Pons (tissue), 1 donor: ENCODE measurements at places on chromosomes 13 and 19.

- no peak for DNase-seq
Measured at GRCh38 chr19:2883686-2884439, 16.7 kb downstream of the ZNF556 start.

GRCh38 chr19:51434456-51434855, 17.0 kb upstream of the SIGLEC10 start:
- DNase-seq: no peak

DNA sequence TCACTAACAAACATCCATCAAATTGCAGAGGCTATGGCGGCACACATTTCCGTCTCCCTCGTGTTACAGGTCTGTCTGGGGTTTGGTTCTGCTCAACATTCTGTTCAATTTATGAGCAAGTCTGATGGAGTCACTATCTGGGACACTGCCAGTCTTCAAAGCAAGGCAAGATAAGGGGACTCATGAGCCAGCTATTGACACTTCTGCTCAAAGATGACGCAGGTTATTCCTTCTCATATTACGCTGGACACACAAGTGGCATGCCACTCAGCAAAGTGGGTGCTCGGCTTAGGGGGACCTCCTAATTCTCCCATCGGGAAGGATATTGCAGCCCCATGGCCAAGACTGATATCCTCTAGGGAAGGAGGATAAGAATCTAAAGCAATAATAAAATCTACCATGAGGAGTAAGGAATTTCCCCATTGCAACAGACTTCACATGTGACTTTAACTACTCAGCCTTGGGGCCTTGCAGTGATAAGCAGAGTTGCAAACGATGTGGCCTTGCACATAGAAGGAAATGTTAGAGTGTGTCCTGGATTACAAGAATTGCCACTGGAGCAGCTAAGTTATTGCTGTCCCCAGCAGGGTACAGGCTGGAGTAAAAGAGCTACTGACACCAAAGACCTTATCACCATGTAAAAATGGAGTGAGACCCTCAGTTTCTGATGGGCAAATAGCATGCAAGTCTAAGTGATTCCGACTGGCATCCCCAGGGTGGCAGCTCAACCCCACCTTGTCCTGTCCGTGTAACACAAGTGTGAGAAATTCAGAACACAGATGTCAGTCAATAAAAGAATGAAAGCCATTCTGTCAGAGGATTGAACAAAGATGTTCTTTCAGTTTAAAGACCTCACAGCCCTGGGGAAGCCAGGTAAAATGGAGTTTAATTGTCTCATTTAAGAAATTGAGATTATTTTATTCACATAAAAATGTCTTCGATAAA, 306.1 kb downstream of the IRS2 start:
- DNase-seq: no peak

- DNase-seq: peak; percentile 38
Measured at GRCh38 chr13:97250560-97250959, 28.4 kb downstream of the MBNL2 start.

DNA sequence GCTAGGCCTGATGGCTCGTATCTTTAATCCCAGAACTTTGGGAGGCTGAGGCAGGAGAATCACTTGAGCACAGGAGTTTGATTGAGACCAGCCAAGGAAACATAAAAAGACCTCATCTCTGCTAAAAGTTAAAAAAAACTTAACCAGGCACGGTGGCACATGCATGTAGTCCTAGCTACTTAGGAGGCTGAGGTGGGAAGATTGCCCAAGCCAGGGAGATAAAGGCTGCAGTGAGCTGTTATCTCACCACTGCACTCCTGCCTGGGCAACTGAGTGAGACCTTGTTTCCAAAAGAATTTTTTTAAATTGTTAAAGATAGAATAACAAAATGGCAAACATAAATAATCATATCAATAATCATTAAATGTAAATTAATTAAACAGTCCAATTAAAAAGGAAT, 365.8 kb downstream of the MTUS2 start:
- DNase-seq: no peak

DNA sequence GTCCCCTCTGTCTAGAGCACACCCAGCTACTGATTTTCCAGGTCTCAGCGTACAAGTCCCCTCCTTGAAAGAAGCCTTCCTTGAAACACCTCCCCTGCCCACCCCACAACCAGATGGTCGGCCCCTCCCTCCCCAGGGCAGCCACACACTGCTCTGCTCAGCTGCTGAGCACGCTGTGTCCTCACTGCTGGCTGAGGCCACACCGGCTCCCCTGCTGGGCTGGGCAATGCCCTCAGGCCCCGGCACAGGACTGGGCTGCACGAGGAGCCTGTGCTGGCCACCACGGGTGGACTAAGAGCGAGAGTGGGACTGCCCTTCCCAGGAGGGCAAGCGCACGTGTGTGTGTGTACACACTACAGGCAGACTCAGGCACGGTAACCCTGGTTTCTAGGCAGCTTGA, 11.8 kb upstream of the RSPH6A start:
- DNase-seq: no peak

GRCh38 chr19:35519291-35519690, 5.8 kb upstream of the DMKN start:
- DNase-seq: no peak

DNA sequence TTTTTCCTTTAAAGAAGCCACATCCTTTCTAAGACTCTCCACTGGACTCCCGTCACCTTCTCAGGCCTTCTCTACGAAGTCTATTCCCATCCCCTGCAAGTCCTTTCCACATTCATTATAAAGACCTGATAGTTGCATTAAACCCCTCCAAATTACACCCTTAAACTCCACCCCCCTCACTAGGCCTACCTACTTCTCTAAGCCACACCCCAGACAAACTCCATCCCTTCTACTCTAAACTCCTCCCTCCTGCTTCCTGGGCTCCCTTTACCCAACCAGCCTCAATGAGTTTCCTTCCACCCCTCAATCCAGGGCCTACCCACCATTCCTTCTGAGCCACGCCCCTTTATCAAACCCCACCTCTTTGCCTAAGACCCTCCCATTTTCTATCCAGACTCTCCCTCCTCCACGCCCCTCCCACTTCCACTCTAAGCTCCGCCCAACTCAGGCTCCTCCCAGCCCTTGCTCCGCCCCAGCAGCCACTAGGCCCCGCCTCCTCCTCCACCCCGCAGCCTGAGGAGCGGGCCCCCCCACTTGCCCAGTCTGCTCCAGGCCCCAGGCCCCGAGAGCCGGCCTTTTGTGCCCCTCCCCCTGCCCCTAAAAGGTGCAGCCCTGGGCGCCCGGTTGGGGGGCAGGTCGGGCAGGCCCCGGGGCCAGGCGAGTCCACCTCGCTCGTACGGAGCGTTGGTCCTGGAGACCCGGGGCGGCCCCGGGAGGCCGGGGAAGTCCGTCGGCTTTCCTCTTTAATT, 424 bp downstream of the FIZ1 start:
- peak; percentile 95 for DNase-seq

DNA sequence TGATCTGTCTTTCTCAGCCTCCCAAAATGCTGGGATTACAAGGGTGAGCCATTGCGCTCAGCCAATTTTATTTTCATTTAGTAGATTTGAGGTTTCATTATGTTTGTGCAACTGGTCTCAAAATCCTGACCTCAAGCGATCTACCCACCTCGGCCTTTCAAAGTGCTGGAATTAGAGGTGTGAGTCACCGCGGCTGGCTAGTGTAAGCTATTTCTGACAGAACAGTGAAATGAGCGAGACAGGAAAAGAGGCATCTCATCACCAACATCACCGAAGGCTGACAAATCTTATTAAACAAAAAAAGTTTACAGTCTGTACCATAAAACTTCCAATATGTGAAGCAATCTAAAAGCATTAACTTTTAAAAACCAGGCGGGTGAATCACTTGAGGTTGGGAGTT, 12.2 kb upstream of the ZNF888 start:
- no peak for DNase-seq

DNA sequence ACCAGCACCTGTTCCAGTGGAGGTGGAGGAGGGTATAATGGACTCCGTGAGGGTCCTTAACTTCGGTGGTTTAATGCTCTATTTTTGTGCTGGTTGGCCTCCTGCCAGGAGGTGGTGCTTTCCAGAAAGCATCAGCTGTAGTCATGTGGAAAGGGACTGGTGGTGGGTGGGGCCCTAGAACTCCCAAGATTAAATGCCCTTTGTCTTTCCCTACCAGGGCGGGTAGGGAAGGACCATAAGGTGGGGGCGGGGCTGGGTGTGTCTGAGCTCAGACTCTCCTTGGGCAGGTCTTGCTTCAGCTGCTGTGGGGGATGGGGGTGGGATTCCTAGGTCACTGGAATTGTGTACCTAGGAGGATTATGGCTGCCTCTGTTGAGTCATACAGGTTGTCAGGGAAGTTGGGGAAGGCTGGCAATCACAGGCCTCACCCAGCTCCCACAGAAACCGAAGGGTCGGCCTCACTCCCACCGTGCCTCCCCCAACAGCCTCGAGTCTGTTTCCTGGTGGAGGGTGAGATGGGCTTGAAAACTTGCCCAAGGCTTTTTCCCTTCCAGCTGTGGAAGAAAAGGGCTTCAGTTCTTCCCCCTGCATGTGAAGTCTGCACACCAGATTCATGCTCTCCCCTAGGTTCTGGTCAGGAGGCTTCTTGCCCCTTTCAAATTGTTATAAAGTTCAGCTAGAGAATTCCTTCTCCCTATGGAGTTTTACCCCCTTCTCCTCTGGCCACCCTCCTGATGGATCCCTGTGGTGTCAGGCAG, 60.3 kb upstream of the CLDN10 start:
- no peak for DNase-seq

DNA sequence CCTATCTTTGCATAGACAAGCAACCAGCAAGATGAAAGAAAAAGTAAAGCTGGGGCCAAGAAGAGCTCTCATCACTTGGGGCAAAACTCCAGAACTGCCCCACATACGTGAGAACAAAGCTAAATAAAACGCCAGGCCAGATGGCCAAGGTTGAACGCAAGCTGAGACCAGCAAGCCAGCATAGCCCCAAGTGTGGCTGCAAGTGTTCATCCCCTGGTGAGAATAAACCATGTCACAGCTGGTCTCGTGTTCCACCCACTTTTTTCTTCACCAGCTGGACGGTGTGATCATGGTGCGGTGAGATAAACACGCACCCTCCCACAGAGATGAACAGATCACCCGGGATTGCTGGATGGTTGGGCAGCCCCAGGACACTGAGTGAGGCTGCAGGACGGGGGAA, 109.6 kb upstream of the CACNA1A start:
- no peak for DNase-seq

- no peak for DNase-seq
Measured at GRCh38 chr13:98988780-98989179, 10.9 kb upstream of the DOCK9 start.

GRCh38 chr13:82344867-82345266, 1537.4 kb downstream of the SLITRK1 start:
- DNase-seq: no peak

GRCh38 chr19:2511991-2512390, 36.1 kb downstream of the GADD45B start:
- no peak for DNase-seq

DNA sequence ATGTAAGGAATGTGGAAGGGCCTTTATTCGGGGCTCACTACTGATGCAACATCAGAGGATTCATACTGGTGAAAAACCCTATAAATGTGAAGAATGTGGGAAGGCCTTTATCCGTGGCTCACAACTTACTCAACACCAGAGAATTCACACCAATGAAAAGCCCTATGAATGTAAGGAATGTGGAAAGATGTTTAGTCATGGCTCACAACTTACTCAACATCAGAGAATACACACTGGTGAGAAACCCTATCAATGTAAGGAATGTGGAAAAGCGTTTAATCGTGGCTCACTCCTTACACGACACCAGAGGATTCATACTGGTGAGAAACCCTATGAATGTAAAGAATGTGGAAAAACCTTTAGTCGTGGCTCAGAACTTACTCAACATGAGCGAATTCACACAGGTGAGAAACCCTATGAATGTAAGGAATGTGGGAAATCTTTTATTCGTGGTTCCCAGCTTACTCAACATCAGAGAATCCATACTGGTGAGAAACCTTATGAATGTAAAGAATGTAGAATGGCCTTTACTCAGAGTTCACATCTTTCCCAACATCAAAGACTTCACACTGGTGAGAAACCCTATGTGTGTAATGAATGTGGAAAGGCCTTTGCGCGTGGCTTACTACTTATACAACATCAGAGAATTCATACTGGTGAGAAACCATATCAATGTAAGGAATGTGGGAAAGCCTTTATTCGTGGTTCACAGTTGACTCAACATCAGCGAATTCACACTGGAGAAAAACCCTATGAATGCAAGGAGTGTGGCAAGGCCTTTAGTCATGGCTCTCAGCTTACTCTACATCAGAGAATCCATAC, 44.3 kb downstream of the ZNF585A start:
- no peak for DNase-seq

DNA sequence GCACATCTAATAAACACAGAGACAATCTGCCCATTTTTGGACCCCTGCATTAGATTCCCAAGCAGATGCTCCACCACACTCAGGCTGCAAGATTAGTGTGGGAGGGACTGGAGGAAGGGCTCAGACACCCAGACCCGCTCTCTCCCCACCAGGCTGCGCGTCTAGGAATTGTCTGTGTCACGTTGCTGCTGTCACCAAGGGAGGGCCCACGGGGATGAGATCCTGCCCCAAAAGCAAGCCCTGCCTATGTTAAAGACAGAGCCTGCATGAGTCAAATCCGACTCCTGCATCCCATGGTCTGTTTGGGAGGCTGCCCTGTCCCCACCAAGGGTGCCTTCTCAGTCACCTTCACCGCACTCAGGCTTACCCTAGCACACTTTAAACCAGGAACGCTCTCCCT, 114.4 kb upstream of the ZNF507 start:
- DNase-seq: no peak

GRCh38 chr13:34546344-34547250, 395.5 kb upstream of the NBEA start:
- no peak for DNase-seq

DNA sequence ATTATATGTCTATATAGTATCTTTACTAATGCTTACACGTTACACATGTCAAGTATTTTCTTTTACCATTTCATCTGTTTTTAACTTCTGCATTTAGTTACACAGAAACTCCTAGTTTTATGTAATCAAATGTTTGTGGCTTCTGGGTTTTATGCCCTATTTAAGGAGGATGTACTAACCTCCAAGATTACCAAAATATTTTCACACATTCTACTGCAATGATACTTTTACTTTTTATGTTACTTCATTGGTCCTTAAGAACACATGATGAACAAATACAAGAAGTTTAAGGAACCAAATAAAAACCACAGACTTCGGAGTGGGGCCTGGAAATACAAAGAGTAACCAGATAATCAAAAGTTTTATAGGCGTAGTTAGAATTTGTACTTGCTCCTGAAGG, 37.2 kb downstream of the ZC3H13 start:
- DNase-seq: no peak

- no peak for DNase-seq
Measured at GRCh38 chr19:8320564-8321066, 560 bp downstream of the NDUFA7 start.

DNA sequence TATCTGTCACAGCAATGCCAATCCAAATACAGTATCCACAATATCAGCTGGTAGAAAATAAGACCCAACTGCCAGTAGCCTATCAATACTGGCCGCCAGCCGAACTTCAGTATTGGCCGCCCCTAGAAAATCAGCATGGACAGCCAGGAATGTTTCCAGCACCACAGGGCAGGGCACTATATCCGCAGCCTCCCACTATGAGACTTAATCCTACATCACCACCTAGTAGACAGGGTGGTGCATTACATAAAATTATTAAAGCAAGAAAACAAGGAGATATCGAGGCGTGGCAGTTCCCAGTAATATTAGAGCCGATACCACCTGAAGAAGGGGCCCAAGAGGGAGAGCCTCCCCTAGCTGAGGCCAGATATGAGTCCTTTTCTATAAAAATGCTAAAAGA, 111.3 kb downstream of the ZNF486 start:
- no peak for DNase-seq

GRCh38 chr19:3520166-3521103, 14.3 kb downstream of the FZR1 start:
- DNase-seq: no peak
